HepG2 (cell line): ENCODE measurements at places on chromosomes 12 and 14. TPM values are rescaled to one million over a fixed set of nuclear protein-coding genes. Genes with fewer than 3 reads are reported as not detected.
A peak's percentile ranks its signal among the peaks of the same experiment; 100 is the strongest.

DNA sequence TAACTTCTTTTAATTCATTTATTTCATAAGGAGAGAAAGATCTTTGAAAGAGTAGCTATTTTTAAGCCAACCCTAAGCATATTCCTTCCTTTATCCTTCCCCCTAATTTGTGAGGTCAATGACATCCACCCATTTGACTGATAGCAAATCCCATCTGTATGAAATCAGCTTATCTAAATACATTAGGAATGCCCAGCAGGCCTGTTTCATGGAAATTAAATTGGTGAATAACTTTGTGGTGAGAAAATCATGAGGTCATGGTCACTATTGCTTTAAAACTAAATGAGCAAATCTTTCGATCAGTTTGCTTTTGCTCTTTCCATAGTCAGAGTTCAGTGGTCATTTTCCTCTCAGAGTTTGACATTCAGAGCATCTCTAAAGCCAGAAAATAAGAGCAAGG lies 256.6 kb downstream of the CPNE8 start:
- no peak overlapping the region for H3K27ac ChIP-seq
- H3K36me3 ChIP-seq = no peaks in the 10 kb centered on the region
- H3K4me1 ChIP-seq = no peaks in the 10 kb centered on the region
- H3K27me3 ChIP-seq = no peaks in the 10 kb centered on the region
- no peak for DNase-seq

DNA sequence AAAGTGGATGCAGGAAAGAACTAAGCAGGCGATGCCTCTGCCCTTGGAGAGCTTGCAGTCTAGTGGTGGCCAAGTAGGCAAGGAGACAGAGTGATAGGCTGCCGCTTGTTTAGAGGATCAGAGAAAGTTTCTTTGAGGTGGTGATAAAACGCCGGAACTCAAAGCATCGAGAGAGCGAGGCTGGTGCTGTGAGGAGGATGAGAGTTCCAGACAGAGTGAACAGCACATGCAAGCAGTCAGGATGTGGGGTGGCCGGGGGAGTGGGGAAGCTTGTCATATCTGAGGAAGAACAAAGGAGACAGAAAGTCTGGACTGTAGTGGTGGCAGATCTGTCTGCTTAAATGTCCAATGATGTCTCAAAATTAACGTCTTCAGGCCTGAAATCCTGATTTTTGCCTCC lies 319.7 kb downstream of the SNAPC1 start:
- DNase-seq = no peak
- no peak overlapping the region for H3K4me3 ChIP-seq
- H3K4me1 ChIP-seq = no peaks in the 10 kb centered on the region

DNA sequence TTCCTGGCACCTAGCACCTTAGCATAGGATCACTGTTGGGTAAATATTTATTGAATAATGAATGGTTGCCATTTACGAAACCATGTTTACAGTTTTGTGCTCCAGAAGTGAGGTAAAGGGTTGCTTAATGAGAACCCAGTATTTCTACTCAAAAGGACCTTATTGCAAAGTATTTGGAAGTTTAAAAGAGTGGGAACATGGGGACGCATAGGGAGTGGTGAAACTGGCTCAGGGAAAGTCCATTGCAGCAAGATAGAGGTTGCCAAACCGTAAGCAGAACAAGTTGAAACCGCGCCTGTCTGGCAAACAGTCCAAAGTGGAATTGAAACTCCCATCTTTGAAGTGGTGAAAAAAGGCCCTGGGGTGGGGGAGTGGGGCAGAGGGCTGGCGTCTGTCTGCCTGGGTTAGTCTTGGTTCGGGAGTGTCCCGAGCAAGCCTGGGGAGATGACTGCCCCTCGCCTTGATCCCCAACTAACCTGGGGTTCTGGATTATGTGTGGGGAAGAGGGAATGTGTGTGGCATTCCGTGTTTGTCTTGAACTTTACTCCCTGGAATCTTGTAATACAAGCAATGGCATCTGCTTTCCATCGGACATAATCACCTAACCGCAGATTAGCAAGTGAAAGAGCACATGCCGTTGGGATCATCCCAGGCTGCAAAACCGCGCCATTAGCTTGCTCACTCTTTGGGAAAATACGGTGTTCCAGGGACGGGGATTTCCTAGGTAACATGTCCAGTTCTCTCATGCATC lies 7.2 kb downstream of the ALDH2 start:
- no peaks in the 10 kb centered on the region for H3K27me3 ChIP-seq
- peak overlapping the region; percentile 87 for H3K27ac ChIP-seq
- peak; percentile 89 for DNase-seq
- H3K4me1 ChIP-seq = peaks cover 96% of the 10 kb centered on the region
- H3K36me3 ChIP-seq = no peaks in the 10 kb centered on the region; the same call in 2 of the 3 replicates

GRCh38 chr12:129530517-129530916 lies 373.3 kb downstream of the TMEM132D start:
- no peaks in the 10 kb centered on the region for H3K4me1 ChIP-seq
- no peaks in the 10 kb centered on the region for H3K27me3 ChIP-seq
- no peak for DNase-seq
- no peak overlapping the region for H3K27ac ChIP-seq

- H3K4me3 ChIP-seq = no peak overlapping the region
- no peaks in the 10 kb centered on the region for H3K4me1 ChIP-seq
- no peak for DNase-seq
Observed at GRCh38 chr14:78356391-78356790, 186.2 kb downstream of the NRXN3 start.

DNA sequence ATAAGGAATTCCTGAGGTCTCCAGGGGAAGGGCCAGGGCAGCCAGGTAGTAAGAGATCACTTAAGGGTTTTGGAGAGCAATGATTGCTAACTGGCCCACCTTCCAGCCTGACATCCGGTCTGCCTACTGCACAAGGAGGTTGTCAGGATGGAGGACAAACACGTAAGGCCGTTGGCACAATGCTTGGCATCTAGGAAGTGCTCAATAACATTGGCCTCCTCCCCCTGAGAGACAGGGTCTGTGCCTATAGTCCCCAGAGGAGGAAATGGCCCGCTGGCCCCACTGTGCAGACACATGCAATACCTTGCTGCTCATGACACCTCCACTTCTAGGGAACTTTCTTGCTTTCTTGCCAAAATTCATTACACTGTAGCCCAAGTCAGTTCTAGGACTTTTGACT lies 73.2 kb downstream of the NTF3 start:
- no peaks in the 10 kb centered on the region for H3K4me1 ChIP-seq
- no peaks in the 10 kb centered on the region for H3K27me3 ChIP-seq
- DNase-seq = no peak
- no peak overlapping the region for H3K27ac ChIP-seq
- H3K36me3 ChIP-seq = no peaks in the 10 kb centered on the region

DNA sequence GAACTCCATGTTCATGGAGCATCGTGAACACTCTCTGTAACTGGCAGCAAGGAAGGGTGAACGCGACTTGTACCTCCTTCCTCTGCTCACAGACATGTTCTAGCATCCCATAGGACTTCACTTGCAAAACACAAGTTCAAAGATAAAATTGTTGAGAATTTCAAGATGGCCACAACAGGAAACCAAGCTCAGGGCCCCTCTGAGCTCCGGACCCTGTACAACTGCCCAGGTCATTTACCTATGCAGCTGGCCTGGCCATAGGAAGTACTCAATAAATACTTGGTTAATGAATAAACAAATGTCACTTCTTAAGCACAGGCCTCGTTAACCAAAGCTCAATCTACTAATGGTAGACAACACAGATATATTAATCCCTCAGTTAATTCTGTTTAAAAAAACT lies 11.7 kb upstream of the PPP4R4 start:
- H3K27ac ChIP-seq = peak overlapping the region; percentile 41
- 0 out of 2 replicates have a peak overlapping the region, but pooled peaks have one; percentile 22 for H3K4me3 ChIP-seq
- H3K27me3 ChIP-seq = peaks cover 23% of the 10 kb centered on the region; the same call in 2 of the 3 replicates
- H3K36me3 ChIP-seq = no peaks in the 10 kb centered on the region

DNA sequence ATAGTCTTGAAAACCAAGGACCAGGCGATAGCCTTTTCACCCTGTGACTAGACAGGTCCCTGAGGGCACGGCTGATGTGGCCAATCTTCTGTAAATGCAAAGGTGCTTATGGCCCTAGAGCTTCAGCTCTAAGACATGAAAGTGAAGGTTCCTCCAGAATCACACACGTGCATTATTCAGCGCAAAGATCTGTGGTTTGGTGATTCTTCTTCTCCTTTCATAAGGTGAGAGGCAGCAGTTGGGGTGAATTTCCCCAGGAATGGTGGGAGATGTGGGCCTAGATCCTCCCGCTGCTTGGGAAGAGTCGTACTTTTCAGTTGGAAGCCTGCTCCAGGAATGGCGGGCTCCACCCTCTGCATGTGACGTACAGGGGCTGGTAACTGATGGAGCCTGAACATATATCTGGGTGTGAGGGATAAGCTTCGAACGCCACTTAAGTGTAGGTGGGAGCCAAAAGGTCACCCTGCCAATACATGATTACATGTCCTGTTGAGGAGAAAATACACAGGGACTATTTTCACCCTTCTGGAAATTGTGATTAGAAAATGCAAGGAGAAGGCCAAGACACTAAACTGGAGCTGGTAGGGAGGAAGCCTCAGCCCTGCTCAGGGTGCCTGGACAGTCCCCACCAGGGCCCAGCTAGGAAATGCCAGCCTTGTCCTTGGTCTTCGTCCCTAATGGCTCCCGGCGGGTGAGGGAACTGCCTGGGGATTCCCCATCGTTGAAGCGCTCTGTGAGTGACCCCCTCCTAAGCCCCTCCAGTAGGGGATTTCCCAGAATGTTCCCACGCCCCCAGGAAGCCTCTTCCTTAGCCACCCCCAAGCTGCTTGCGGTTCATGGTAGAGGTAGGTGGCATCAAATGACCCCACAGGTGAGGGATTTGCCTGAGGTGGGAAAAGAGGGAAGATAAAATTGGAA lies 17.6 kb downstream of the BATF start:
- peaks cover 60% of the 10 kb centered on the region for H3K4me1 ChIP-seq
- no peak overlapping the region for H3K27ac ChIP-seq
- no peaks in the 10 kb centered on the region for H3K27me3 ChIP-seq
- no peaks in the 10 kb centered on the region for H3K36me3 ChIP-seq

DNA sequence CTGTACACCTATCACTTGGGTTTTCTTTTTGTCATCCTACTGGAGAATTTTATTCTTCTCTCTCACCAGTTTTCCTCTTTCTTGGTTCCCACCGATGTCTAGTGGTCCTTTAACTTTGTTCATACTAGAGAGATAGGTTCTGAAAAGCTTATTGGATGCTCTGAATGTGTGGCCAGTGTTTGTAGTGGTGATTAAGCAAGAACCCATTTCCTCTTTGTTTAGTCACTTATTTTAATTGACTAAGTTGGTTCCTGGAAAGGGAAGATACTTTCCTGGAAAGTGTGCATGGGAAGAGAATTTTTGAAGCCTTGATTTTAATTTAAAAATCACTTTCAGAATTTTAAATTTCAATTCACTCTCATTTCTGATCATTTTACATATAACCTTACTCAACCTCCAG lies 127.2 kb downstream of the OTOGL start:
- no peak overlapping the region for H3K27ac ChIP-seq
- no peaks in the 10 kb centered on the region for H3K36me3 ChIP-seq
- no peak for DNase-seq

- no peak overlapping the region for H3K4me3 ChIP-seq
- H3K36me3 ChIP-seq = no peaks in the 10 kb centered on the region
- no peak overlapping the region for H3K27ac ChIP-seq
- H3K4me1 ChIP-seq = peaks cover 14% of the 10 kb centered on the region
Observed at GRCh38 chr12:116066381-116067230, 210.9 kb downstream of the MED13L start.

GRCh38 chr14:69615496-69616407 lies 4.4 kb downstream of the SUSD6 start:
- no peaks in the 10 kb centered on the region; the same call in 2 of the 3 replicates for H3K27me3 ChIP-seq
- no peaks in the 10 kb centered on the region for H3K36me3 ChIP-seq
- DNase-seq = no peak

LYZ gene
- 1,312 and 2,054 TPM in 2 replicates for total RNA-seq
